ENCODE measurements at places on chromosomes 11 and 22.

DNA sequence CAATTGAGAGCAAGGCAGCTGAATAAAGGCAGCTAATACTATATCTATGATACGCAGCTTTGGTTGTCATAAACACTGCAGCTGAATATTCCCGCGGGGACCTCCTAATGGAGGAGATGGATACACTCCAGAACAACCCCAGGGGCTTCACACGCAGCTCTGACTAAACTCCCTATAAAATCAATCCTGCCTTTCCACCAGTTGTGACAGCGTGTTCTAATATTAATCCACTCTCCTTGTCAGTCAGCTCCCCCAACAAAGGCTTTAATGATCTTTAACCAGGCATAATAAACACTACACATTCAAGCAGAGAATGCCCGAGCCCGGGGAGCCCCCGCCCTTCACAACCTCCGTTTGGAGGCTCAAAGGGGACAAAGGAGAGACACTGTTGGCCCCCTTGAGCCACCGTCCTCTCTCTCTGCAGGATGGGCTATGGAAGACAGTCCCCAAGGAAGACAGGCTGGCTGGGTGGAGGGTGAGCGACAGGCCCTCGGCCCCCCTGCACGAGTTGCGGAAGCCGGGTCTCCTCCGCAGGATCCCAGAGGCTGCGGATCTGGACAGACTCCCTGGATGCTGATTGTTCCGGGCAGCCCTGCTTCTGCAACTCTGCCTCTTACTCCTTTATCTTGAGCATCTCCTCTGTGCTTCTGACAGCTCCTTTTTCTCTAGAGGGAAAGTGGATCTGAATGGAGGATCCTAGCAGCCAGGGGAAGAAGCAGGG, 565.2 kb downstream of the BUD13 start:
- no peak for DNase-seq

GRCh38 chr11:95499516-95500135, 268.6 kb upstream of the SESN3 start:
- no peak for DNase-seq

GRCh38 chr22:23922921-23923320, 28.7 kb downstream of the MIF start:
- no peak for DNase-seq

GRCh38 chr11:69551963-69552362, 70.5 kb downstream of the LINC01488 start:
- no peak for DNase-seq

DNA sequence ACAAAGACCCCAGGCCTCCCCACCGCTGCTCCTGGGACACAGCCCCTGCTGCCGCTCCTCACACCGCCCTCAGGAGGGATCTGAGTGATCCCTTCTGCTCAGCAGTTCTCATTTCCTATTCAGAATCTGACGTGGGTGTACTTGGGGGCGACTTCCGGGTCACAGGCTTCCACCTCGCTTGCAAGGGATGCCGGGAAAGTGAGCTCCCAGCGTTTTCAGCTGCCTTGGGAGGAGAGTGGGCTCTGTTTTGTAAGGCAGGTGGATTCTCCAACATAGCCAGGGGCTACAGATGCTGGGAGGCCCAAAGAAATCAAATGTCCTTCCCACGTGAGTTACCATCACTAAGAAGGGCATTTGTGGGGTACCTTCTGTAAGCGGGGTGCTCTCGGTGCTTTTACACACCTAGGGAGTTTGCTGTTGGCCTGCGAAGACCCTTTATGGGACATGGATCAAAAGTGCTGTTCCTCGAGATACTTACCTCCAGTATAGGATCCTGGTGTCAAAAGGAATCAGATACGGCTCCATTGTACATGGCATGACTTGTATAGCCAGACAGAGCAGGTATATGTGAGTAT, 9.7 kb upstream of the LRRC10B start:
- DNase-seq, result no peak

DNA sequence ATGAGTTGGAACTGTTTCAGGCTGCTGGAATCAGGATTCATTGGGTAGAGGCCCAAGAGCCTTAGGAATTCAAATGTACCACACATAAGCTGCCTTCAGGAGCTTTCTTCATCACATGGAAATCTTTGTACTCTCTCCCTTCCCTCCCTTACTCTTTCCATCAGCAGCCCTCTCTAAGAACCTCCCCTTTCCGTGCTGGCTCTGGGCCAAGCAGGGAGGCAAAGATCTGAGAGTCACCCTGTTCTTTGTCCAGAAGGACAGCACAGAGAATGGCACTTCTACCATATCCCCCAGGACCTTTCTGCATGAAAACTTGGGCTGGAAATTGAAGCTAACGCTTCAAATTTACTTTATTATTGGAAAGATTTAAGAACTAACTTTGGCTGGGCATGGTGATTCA, 20.7 kb upstream of the TPBGL start:
- DNase-seq, result no peak

- DNase-seq, result no peak
Measured at GRCh38 chr22:48690583-48691317, 1136.9 kb downstream of the BRD1 start.

- DNase-seq, result no peak
Measured at GRCh38 chr11:110715541-110715940, 3.3 kb upstream of the ARHGAP20 start.

DNA sequence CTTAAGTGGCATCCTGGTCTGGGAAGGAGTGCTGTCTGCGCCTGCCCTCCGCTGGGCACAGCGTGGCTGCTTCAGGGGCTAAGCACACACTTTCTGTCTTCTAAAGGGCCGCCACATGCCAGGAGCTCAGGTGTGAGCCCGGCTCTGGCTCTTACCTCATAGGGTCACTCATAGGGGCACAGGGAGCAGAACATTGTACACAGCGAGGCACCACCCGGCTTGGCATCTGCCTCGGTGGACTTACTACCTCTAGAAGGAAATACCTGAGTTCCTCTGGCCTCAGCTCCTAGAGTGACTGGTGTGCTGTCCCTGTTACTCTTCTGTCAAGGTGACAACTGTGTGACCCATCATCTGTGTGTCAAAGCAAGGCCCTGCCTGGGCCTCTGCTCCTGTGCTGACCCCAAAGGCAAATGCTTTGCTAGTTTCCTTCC, 13.4 kb downstream of the NEAT1 start:
- DNase-seq, result no peak

DNA sequence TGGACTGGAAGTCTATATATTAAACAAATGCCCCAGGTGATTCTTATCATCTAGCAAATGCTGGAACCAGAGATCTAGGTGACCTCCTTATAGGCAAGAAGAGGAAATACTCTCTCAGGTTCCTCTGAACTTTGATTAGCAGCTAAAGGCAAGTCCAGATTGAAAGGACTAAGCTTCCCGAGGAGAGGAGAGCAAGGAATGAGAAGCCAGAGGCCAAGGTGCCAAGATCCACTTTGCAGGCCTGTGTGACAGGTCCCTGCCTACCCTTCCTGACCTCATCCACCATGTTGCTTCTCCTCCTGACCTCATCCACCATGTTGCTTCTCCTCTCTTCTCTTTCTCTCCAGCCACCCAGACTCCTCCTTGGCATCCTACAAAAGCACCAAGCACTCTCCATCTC, 173.2 kb downstream of the LARGE1 start:
- no peak for DNase-seq

DNA sequence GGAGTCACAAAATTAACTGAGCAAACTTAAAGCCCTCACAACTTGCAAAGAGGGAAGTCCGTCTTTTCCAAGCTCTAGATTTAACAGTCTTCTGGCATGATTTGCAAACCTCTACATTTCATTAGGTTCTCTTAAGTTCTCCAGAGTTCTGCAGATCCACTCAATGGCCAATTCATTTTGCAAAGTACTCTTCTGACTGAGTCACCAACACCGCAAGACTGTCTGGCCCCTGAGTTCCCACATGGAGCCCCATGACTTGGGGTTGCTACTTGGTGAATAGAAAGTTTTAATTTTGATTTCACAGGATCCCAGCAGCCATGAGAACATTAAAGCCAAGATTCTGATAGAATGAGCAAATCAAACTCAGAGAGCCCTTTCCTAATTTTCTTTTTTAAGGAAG, 134.5 kb downstream of the PLEKHA7 start:
- DNase-seq, result no peak

DNA sequence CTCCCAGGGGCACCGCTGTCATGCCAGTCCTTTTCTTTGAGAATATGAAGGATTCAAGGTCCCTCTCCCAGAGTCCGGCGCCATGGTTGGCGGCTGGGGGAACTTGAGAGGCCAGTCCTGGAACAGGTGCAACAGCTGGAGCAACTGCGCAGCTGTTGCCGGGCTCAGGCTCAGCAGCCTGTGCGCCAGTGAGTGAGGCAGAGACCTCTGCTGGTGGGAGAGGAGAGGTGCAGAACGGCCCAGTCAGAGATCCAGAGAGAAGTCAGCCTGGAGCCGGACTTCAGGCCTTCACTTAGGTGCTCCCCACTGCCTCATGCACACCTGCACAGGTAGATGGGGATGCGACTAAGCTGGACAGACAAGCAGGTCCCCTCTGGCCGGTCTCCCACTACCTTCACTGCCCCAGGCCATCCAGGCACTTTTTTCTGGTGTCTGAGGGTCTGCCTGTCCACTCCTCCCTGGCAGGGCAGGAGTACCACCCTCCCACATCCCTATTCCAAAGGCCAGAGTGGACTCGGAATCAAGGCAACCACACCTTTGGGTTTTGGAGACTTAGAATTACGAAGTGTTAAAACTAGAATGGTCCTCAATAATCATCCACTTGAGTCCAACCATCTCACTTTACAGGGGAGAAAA, 4.6 kb downstream of the CHRDL2 start:
- DNase-seq, result no peak

All from SIG-M5 (cell line).